DMS53 (cell line): ENCODE measurements at places on chromosomes 6 and 20.
A peak's percentile ranks its signal among the peaks of the same experiment; 100 is the strongest.

- DNase-seq = peak; percentile 35
Measured at GRCh38 chr6:113734982-113735381, 122.2 kb upstream of the MARCKS start.

GRCh38 chr6:49949062-49949461 lies 14.9 kb downstream of the DEFB114 start:
- no peak for DNase-seq

- no peak for DNase-seq
Measured at GRCh38 chr6:45586216-45587171, 208.8 kb upstream of the SUPT3H start.

DNA sequence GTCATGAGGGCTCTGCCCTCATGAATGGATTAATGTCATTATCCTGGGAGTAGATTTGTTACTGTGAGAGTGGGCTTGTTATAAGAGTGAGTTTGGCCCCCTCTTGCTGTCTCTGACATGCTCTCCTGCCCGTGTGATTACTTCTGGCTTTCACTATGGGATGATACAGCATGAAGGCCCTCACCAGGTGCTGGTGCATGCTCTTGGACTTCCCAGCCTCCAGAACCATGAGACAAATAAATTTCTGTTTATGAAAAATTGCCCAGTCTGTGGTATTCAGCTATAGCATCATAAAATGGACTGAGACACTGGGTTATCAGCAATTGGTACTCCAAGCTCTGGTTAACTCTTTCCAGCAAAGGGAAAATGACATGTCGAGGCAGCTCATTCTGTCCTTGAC lies 76.2 kb upstream of the MAP3K7 start:
- DNase-seq = no peak

DNA sequence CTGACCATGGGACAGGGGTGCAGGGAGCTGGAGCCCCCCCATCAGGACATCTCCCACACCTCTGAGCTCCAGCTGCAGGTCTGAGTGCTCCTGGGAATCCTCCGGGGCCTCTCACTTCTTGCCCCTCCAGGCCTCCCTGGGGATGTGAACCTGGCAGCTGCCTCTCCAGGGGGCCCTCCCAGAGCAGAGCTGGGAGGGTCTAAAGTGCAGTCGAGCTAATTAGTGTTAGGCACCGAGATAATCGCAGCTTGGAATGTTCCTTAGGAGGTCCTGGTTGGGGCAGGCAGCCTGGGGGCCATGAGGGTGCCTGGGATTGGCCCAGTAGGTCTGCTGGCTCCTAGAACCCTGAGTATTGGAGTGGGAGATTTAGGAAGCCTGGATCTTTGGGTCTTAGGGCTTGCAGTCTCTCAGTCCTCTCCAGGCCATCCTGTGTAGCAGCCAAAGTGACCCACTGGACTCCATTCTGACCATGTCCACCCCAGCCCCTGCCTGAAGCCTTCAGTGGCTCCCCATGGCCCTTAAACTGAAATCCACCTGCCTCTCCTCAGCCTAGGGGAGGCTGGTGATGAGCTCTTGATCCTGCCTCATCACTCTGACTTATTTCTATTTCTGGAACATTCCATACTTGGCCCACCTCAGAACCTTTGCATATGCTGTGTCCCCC lies 26.0 kb downstream of the CEBPB start:
- DNase-seq = no peak

GRCh38 chr6:45212976-45213375 lies 115.2 kb upstream of the RUNX2 start:
- DNase-seq = no peak

GRCh38 chr6:54768494-54768893 lies 78.1 kb upstream of the FAM83B start:
- DNase-seq = no peak

GRCh38 chr20:57870597-57871236 lies 160.9 kb upstream of the PMEPA1 start:
- DNase-seq = no peak

DNA sequence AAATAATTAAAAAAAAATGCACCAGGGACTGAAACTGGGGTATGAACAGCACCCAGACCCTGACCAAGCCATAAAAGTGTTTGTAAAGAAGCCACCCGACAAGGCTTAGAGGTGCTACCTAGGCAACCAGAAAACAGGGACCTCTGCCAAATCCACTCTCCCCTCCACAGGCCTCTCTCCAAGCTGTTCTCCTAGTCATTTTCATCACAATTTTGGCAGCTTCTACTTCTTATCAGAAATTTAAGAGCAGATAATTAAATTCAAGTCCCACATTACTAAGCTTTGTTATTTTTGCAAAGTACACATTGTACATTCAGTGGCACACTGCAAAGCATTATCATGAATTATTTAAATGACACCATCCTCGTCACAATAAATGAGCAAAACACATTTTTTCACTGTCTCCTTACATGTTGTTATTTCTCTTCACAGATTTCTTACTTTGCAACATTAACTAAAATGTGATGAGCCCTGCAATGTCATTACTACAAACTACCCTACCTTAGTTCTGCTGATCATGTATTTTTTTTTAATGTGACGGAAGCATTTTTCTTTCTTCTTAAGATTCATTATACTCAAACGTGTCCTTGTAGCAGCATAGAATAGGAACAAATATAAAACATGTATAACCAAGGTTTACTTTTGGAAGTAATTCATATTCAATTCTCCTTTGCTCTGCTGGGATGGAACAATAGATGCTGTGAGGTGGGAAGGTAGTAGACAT lies 38.1 kb downstream of the ECT2L start:
- DNase-seq = peak; percentile 3

GRCh38 chr6:109202409-109203264 lies 107.3 kb downstream of the CEP57L1 start:
- DNase-seq = no peak

DNA sequence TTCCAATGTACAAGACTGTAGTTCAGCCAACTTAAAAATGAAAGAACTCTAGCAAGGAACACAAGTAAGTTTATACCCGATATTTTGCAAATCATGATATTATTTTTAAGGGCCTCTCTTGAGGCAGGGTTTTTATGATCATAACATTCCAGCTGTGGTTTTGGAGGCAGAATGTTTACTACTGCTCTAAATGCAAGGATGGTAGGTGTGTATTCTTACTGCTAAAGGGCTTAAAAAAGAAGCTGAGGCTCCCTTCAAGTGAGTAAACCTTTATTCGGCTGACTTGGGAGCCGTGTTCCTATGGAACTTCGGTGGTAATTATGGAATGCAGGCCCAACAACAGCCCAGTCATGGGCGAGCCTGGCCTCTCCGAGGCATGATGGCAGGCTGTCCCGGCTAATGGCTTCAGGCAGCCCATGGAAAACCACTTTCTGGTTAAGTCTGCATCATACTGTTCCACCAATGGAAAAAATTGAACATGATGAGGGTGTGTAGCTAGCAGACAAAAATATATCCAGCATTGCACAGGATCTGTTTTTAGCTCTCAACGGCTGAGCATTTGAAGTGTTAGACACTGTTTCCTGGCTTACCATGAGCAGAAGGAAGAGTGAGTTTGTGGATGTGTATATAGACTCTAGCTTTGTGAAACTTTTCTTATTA lies 111.5 kb downstream of the TIAM2 start:
- no peak for DNase-seq

DNA sequence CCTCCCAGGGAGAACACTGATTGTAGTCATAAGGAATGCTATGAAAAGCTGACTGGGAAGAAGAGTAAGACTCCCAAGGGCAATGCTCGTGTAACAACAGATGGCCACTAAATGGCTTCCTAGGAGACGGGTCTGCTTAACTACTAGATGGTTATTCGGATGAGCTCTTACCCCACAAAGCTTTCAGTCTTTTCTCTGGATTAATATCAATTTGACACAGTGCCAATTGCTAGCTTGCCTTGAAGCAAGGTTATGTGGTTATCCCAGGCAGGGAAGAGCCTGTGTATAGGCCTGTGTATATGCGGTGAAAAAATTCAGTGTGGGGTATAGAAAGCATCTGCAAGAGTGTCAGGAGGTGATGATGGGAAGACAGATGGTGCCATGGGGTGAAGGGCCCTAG lies 86.4 kb upstream of the NOX3 start:
- no peak for DNase-seq

DNA sequence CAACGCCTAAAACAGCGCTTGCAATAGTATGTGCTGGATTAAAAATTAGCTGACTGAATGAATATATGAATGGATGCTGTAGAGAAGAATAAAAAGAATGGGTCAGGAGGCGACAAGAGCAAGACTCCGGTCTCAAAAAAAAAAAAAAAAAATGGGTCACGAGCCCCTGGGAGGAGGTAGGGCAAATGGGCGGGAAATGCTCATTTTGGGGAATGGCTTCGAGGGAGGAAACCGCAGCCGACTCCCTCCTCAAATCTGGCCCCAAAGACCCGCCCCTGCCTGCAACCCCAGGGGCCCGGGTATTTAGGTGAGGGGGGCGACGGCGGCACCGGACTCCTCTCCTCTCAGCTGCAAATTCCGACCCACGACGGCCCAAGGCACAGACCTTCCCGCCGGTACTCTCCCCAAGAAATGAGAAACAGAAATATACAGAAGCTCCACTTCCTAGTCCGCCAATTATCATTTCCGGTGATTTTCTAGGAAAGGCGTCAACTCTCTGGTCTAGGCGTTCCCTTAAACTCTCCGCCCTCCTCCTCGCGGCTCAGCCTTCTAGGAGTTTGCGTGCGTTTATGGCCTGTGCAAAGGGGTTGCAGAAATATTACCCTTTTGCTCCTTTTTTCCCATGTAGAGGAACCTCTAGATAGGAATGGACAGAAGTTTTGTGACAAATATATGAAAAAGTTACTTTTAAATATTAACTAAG lies at the start of gene ZNF311:
ZNF311 (minus strand) TSS at position 133 of the 703 bp plus-strand sequence. CDS start 1,361 bp downstream, outside the sequence.
- peak; percentile 89 for DNase-seq

DNA sequence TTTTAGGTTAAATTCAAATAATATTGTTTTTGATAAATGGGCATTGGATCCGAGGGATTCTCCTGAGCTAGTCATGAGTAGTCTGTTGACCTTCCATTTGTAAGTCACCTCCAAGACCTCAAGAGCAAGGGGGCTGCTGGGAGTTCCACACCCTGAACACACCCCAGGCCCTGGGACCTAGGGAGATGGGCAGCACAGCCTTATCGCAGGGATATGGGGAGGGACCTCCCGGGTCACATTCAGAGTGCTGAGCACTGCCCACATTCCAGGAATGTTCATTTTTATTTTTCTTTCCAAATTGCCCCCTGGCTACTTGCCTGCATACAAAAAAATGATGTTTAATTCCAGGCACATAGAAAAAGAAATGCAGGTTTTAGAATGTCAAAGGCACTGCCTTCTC lies 55.5 kb downstream of the SLC22A2 start:
- no peak for DNase-seq

GRCh38 chr20:23366384-23366783 lies 4.4 kb downstream of the GZF1 start:
- DNase-seq = peak; percentile 16

DNA sequence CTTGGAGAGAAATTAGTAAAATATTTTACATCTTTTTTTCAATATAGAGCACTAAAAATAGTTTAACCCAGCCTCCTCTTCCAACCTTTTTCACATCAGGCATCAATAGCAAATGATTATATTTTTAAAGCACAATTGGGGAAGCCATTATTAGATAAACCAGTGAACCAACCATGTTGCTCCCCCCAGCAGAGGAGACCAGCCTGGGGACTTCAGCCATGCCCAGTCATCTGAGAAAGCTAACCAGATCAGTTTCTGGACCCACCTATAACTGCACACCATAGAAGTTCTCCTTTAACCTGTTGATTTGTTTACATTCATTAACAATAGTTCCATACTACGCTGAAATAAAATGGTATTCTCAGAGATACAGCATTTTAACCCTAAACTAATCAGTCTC lies 13.8 kb upstream of the SDHAF4 start:
- DNase-seq = no peak

- no peak for DNase-seq
Measured at GRCh38 chr20:60202046-60202445, 243.8 kb downstream of the CDH26 start.

DNA sequence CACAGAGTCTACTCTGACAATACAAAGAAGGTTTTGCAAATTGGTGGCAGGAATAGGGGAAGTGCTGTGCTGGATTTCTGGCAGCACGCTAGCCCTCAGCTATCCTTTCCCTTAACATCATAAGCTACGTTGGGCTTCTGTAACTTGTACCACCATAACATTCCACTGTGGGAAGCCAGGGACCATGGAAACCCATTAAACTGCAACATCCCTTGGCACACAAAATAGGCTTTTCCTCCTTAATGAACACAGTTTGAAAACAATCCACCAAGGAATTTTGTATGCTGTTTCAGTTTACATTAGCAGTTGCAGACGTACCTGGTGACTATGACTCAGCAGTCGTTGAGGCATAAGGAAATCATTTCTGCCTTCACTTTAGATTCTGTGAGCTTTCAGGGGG lies 203.9 kb upstream of the RAB32 start:
- DNase-seq = peak; percentile 54

DNA sequence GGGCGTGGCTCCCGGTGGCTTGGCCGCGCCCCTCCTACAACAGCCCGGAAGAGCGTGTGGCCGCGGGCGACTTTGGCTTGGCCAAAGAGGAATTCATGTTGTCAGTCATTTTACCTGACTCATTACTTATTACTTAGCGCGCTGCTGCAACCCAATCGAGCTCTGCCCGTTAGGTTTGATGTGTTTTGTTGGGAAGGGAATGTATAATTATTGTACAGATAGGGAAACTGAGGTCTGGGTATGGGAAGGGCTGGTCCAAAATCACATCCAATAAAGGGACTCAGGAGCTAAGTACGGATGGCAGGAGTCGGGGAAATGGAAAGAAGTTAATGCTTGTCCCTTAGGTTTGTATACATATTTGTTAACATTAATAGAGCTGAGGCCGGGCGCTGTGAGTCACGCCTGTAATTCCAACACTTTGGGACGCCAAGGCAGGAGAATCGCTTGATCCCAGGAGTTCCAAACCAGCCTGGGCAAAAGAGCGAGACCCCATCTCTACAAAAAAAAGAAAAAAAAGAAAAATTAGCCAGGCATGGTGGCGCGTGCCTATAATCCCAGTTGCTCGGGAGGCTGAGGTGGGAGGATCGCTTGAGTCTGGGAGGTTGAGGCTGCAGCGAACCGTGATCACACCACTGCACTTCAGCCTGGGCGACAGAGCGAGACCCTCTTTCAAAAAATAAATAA lies 639 bp upstream of the ZNF335 start:
- DNase-seq = peak; percentile 99

DNA sequence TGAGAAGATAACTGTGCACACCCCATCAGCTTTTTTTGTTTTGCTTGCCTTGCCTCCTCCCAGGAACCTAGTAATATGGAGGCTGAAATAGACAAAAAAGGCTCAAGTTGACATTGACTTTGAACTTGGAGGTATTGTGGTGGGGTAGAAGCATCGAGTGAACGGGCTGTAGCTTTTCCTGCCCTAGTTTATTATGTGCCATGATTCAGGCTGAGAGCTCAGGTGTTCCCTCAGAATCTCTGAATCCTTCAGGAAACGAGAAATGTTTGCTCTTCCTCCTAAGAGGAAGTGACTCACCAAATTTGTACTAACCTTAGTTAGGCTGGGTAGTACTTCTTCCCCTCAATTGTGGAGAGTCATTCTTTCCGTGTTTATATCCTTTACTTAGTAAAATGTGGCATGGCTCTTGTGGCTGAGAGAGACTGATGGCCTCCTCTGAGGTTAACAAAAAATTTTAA lies 98.8 kb downstream of the SASH1 start:
- DNase-seq = peak; percentile 88
